Stimulated activated CD4-positive, alpha-beta T cell treated with anti-CD3 and anti-CD28 coated beads, Interleukin-12 subunit alpha, Interleukin-12 subunit beta, amount 100 ng/mL, for 48 hours (primary cell): ENCODE measurements at places on chromosomes 3 and 15.

DNA sequence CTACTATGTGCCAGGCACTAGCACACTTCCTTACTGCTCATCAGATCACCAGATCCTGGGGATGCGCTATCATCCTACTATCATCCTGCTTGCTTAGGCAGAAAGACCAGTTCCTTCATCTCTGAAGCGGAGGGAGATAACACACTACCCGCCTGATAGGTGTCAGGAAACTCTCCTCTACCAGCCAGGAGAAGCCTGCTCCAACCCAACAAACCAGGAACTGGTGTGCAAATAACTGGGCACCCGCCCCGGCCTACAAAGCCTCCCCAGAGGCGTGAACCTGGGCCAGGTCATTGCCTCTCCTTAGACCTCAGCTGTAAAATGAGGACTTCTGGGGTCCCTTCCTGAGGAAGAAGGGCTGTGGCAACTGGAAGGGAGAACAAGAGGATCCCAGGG is 61.5 kb downstream of the HOMER2 start:
- DNase-seq, result no peak

DNA sequence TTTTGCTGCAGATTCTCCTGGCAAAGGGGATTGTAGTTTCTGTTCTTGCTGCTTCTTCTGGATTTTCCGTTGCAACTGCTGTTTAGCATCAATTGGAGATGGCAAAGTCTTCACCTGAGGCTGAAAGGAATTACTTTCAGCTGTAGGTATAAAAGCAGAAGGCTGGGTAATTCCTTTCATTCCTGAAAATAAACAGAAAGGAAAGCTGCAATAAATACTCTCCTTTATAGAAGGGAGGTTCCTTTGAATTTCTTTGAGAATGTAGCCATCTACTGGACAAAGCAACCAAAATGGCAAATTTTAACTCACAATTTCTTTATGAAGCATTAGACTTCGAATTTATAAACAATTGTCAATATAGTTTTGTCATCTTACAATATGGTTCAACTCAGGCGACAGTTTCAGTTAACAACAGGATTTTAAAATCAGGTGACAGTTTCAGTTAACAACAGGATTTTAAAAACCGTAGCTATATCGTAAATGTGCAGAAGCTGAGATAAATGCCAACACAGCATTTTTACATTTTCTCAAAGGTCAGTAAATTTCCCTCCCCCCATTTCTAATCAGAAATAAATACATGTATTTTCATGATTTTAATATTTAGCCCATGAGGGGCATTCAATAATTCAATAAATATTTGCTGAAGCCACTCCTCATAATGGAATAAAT is 104.9 kb upstream of the NEDD4 start:
- no peak for DNase-seq

DNA sequence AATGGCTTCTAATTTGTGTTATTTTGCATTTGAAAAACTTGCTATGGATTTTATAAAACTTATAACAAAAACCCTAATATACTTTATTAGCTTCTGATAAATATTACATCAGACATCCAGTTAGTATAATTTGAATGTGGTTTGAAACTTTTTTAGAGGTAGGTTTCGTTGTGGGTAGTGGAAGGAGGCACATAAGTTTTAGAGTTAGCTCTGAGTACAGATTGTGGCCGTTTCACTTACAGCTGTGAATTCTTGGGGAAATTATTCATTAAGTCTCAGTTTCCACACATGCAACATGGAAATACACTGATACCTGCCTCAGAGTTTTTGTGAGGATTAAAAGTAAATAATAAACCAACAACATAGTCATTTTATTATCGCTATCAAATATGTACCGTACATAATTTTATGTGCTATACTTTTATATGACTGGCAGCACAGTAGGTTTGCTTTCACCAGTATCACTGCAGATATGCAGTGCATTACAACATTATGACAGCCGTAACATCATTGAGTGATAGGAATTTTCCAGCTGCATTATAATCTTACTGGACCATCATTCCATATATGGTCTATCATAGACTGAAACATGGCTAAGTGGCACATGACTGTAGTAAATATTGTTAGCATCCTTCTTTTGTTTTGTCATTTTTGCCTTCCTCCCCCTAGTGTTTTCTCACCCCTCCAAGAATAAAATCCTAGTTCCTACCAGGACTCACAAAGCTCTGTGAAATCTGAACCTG is 175.6 kb downstream of the AKAP13 start:
- no peak for DNase-seq

DNA sequence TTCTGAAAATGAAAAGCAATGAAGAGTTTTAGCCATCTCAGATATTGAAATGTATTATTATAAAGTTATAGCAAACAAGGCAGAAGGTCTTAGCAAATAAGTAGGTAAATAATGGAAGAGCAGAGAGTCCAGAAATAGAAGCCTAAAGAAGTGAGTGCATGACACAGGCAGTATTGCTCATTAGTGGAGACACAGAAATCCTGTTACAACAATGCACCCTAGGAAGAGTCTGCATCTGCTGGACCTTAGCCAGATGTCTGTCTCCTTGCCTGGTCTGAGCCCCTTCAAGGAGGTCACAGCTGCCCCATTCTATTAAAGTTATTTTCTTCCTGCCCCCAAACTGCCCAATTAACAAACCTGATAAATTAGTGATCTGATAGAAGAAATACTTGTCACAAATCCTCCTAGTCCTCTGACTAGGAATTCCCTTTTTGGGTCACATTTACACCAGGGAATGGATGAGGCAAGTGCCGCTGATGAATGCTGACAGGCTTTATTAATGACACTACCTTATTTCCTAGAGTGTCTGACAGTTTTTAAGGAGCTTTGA is 51.9 kb downstream of the HOMER2 start:
- DNase-seq, result no peak

DNA sequence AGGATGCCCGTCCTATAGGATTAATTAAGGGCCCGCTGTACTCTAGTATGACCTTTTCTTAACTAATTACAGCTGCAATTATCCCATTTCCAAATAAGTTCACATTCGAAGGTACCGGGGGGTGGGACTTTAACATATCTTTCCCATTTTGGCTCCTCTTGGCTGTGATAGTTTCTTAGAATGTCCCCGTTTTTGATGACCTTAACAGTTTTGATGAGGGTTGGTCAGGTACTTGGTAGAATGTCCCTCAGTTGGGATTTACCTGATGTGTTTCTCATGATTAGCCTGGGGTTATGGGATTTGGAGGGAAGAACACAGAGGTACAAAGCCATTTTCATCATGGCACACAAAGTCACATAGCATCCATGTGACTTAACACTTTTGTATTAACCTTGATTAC is 18.2 kb downstream of the RTP1 start:
- DNase-seq, result no peak

GRCh38 chr3:169146179-169146665 is 517.3 kb downstream of the MECOM start:
- DNase-seq, result no peak

GRCh38 chr3:70471464-70472342 is 159.3 kb upstream of the MDFIC2 start:
- DNase-seq, result no peak
